ENCODE measurements at places on chromosomes 11 and 22.

- DNase-seq, result no peak
These were observed 45.8 kb downstream of the PPFIBP2 start for GRCh38 chr11:7559398-7560283.

GRCh38 chr11:21675049-21675616, 517.8 kb upstream of the ANO5 start:
- DNase-seq, result no peak

- DNase-seq, result no peak
These were observed 449 bp downstream of the PIDD1 start for GRCh38 chr11:804599-804964.

DNA sequence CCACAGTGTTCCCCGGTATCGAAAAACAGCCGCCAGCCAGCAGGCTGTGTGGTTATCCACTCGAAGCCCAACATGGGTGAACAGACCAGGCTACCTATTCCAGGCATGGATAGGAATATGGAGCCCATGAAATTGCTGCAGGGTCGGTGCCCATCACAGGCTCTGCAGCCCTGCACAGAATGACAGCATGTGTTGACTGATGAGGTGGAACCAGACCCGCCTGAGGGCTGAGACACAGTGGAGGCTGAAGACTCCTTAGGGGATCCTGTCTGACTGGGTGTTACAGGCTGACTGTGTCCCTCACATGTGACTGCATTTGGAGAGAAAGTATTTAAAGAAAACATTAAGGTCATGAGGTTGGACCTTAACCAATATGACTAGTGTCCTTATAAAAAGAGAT, 6.2 kb upstream of the YPEL1 start:
- DNase-seq, result no peak

DNA sequence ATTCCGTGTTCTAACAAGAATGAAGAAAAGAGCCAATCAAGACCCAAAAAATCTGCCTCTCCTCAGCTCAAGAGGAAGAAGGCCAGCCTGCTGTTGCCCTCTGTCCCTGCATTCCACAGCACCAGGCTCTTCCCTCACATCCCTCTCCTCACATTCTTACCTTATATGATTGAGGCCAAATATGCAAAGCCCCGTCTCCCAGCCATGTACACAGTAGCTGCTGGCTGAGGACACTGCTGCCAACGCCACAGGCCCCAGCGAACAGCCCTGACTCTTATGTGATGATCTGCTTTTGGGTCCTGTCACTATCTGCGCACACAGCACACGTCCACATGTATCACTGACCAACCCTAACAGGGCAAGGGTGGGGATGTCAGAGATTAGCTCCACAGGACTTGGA, 60.2 kb downstream of the MICAL3 start:
- DNase-seq, result no peak

DNA sequence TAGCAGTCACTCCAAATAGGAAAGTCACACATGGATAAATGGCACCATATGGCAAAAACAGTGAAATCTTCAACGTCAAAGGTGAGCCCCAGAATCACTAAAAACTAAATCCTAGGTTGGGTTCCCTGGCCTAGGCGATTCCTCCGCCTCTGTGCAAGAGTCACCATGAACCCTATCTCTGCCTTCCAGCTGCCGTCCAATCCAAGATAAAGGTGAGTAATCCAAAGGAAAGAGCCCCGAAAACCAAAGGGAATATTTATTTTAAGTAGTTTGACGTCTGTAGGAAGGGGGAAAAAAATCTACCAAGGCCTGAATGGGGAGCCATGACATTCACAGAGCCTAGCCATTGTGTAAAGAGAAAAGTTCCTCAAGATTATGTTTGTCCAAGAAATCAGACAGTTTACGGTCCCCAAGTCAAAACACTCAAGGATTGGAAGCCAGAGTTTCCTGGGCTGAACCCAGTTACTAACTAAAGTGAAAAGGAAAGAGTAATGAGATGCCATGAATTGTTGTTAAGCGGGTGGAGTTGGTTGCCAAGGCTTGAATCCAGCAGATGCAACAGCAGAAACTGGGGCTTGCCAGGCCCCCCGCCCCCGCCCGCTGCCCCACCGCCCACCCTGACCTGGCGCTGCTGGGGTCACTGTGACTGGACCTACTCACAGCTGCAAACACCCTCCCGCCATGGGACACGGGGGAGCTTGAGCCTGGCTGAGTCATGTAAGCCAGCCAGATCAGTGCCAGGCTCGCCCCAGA, 39.7 kb upstream of the ETS1 start:
- no peak for DNase-seq

- DNase-seq, result no peak
These were observed 1376.0 kb downstream of the TBC1D22A start for GRCh38 chr22:48138427-48138826.

DNA sequence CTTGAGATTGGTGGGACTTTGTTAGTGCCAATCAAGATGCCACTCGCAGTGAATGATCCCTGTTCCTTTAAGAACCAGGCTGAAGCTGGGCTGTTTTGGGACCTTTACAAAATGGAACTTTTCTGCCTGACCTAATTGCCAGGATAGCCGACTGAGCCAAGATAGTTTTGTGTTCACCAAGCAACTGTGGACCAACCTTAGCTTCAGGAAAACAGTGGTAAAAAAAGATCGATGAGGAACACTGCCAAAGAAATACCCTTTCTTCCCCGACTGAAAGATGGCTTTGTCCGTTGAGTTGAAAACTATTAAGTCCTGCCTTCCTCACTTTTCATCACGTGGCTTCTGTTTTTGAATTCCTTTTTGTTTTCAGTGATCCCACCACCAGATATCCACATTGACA, 157.9 kb upstream of the SORL1-AS1 start:
- no peak for DNase-seq

GRCh38 chr11:114353443-114353842, 46.9 kb downstream of the C11orf71 start:
- DNase-seq, result no peak

GRCh38 chr11:85182441-85183387, 444.4 kb downstream of the DLG2 start:
- DNase-seq, result no peak
